LHCN-M2 (cell line): ENCODE measurements at places on chromosomes 16 and 17. TPM values are rescaled to one million over a fixed set of nuclear protein-coding genes. Genes with fewer than 3 reads are reported as not detected.

GPT2 gene
- total RNA-seq: 16.0 and 20.1 TPM in 2 replicates

ZG16 gene
- total RNA-seq: not detected in 2 replicates

EDC4 gene
- 59.2 and 67.7 TPM in 2 replicates for total RNA-seq

E2F4 gene
- total RNA-seq: 126 and 153 TPM in 2 replicates

OR1G1 gene
- not detected in 2 replicates for total RNA-seq

RCVRN gene
- not detected in 2 replicates for total RNA-seq

DNA sequence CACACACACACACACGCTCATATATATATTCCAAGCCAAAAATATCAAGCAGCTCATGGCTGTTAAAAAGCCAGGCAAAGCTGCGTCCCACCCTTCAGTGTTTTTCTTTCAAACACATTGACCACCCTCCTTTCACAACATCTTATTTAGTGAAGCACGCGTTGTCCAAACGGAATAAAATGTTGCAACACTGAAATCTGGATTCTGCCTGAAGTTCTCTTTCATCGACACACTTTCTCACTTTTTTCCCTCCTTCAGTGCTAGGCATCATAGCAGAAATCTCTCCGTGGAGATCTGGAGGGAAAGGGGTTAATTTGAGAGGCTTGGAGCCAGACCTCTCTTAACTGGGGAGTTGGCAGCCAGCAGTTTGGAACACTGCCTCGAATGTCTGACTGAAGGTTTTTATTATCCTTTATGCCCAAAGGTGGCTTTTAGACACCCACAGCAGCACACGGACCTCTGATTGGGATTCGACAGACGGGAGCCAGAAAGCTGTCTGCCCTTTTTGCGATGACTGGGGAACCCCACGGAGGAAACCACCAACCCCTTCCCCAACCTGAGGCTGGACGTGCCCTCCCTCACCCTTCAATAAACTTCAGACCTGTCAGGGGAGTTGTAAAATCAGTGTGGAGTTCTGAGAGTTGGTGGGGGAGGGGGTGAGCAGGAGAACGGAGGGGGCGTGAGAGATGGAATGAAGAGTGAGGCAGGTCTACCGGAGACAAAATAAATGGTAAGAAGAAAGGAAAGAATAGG lies 833.6 kb upstream of the SOX9 start:
- DNase-seq: no peak

DNA sequence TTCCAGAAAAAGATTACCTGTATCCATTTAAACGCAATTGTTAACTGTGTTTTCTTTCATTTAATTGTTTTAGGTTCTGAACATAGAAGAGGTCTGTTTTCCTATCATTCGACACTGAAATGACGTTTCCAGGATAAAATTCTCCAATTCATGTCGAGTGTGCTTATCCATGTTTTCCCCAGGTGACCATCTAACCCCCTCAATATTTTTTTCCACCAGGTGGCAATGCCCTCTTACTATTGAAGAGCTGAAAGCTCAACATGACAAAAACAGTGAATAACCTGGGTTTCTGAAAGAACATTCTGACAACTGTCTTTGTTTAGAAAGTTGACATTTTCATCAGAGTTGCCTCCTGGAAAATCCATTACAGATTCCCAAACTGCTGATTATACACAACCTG lies 948.7 kb downstream of the KCNJ2 start:
- peak; percentile 43 for DNase-seq

DNA sequence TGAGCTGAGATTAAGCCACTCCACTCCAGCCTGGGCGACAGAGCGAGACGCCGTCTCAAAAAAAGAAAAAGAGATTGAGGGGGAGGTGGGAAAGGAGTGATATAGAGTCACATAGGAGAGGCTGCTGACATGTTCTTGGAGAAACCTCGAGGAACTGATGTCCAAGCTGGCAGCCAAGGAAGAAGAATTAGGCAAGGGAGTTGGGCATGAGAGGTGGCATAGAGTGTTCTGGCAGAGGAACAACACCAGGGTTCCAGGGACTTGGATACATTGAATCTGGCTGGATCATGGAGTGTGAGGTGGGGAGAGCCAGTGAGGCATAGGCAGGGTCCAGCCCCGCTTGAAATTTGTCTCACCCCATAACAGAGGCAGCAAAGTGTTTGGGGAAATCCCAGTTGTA lies 10.7 kb downstream of the CDH3 start:
- DNase-seq: no peak

DNA sequence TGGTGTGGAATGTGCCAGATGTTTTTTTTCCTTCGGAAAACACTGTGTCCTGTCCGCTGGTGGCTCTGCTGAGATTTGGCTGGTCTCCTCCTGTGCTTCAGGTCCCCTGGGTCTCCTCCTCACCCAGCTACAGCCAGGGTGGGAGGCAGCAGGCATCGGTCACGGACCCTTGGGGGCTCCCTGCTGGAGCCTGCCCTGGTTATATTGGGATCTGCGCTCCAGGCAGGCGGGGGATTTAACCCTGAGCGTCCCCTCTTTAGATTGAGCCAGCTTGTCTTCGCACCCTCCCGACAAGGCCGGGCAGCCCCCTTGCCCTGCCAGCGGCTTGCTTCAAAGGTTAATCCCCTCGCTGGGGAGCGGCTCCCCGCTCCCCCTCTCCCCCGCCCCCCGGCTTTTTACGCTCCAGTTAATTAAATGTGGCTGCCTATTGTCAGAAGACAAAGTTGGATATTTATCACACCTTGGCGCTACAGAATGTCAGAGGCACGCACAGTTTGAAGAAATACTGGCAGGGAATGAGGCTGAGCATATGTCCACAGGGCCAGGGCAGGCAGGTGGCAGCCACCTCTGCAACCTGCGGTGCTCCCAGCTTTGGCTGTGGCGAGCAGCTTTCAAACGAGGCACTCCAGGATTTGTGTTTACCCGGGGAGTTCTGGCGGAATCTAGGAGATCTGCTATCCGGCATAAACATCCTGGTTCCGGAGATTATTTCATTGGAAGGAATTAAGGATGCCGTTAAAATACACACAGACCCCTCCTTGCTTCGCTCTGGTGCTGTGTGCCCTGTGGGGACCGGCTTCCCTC lies 38.2 kb upstream of the GSE1 start:
- no peak for DNase-seq

- no peak for DNase-seq
Measured at GRCh38 chr17:46027048-46027975, 28.3 kb downstream of the STH start.

GRCh38 chr16:81754858-81755257 lies 24.2 kb upstream of the PLCG2 start:
- no peak for DNase-seq

GRCh38 chr17:13601776-13602551 lies at the start of gene HS3ST3A1:
Gene HS3ST3A1, minus strand, starts transcription at chr17:13601929. Its CDS starts 800 bp downstream, at chr17:13601129.
- peak; percentile 81 for DNase-seq

- DNase-seq: peak; percentile 90
Measured at GRCh38 chr16:79628501-79628975, 28.0 kb upstream of the MAF start.

GRCh38 chr17:2090804-2091534 lies 36.1 kb downstream of the HIC1 start:
- DNase-seq: peak; percentile 82

DNA sequence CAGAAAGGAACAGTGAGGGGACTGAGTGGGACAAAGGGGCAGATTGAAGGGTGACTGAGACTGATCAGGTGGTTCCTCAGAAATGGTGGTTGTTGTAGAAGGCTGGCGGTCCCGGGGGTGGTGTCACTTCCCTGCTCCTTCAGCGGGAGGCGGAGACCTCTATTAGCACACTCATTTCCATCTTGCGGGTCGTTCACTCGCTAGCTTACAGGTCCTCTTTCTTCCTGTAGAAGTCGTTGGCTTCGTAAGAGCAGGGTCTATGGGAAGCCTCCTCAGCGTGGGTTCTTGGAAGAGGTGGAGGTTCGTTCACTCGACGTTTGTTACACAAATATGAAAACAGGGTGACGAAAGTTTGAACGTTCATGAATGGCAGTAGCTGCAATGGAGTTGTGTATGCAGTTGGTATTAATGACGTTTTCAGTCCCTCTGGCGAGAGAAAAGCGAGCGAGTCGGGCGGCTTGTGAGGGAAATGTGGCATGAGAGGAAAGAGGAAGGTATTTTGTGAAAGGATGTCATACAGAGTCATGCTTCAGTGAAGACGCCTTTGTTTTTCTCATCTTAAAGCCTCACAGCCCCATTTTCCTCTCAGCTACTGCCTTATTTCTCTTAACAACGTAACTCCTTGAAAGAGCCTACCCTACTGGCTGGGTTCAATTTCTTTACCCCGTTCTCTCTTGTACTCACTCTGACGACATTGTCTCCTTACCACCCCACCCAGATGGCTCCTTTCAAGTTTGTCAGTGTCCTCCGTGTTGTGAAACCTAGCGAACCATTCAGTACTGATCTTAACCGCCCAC lies 667 bp downstream of the EFCAB13 start:
- DNase-seq: peak; percentile 66

GRCh38 chr17:78910497-78911284 lies 7.7 kb upstream of the CEP295NL start:
- DNase-seq: no peak

DNA sequence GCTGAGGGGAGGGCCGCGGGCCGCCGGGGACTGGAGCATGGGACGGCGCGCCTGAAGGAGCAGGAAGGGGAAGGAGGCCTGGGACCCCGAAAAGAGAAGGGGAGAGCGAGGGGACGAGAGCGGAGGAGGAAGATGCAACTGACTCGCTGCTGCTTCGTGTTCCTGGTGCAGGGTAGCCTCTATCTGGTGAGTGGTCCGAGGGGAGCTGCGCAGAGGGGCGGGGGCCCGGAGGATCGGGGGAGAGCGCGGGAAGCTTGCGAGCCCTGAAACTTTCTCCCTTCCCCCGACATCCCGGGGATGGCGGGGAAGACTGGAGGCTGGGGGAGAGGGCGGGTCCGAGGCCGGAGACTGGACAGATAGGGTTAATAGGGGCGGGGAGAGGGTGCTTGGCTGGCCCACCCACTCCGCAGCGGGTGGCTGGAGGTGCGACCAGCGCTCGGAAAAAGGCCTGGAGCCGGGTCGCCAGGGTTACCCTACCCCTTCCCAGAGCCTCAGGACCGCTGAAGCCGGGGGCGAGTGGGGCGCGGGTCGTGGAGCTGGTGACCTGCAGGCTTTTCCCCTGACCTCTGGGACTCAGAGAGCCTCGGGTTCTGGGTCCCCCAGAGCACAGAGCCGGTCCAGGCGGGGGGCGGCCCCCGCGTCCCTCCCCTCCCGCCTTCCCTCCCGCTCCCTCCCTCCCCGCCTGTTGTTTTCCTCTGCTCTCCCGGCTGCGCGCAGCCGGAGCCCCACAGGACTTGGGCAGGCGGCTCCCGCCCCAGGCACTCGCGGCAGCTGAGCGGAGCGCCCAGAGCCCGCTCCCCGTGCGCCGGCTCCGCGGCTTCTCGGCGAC lies 631 bp downstream of the NXPH3 start:
- DNase-seq: peak; percentile 35

GRCh38 chr16:75121949-75122568 lies 5.5 kb upstream of the LDHD start:
- DNase-seq: no peak

DNA sequence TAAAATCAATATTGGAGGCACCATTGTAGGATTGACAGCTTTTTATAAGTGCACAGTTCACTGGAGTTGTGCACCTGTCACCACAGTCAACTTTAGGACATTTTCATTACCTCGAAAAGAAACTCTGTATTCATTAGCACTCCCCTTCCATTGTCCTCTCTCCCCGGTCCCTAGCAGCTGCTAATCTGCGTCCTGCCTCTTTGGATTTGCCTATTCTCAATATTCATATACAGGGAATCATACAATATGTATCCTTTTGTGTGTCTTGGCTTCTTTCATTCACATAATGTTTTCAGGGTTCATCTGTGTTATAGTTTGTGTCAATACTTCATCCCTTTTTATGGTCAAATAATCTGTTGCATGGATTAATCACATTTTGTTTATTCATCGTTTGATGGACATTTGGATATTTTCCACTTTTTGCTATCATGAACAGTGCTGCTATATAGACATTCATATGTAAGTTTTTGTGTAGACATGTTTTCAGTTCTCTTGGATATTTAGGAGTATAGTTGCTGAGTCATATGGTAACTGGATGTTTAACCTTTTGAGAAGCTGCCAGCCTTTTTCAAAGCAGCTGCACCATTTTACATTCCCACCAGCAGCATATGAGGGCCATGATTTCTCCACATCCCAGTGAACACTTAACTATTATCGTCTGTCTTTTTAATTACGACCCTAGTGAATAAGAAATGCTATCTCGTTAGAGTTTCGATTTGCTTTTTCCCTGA lies 9.8 kb downstream of the DNAJA3 start:
- peak; percentile 34 for DNase-seq

DNA sequence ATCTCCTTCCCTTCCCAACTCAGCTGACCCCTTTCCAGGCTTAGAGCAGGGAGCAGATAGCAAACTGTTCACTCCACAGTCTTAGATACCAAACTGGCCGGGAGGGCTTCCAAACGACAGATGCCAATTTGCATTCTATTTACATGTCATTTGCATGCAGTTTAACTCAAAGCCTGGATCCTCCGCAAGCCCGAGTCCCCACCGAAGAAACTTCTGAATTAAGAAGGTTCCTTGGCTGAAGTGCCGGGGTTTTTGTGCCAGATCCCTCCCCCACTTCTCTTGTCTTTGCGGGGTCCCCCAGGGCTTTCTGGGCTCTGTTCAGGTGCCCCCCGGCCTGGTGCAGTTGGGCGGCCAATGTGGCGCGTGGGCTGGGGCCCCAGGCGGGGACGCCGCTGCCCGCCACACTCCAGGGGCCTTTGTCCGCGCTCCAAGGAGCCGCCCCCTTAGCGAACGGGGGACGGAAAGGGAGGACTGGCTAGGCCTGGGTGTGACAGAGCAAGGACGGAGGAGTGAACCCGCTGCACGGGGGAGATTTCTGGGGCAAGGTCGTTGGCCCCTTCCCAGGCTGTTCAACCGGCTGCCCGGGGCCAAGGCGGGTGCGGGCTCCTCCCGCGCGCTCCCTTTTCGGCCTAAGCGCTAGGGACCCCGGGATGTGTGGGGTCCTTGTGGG lies 1.2 kb downstream of the GPRC5B start:
- DNase-seq: peak; percentile 52

DNA sequence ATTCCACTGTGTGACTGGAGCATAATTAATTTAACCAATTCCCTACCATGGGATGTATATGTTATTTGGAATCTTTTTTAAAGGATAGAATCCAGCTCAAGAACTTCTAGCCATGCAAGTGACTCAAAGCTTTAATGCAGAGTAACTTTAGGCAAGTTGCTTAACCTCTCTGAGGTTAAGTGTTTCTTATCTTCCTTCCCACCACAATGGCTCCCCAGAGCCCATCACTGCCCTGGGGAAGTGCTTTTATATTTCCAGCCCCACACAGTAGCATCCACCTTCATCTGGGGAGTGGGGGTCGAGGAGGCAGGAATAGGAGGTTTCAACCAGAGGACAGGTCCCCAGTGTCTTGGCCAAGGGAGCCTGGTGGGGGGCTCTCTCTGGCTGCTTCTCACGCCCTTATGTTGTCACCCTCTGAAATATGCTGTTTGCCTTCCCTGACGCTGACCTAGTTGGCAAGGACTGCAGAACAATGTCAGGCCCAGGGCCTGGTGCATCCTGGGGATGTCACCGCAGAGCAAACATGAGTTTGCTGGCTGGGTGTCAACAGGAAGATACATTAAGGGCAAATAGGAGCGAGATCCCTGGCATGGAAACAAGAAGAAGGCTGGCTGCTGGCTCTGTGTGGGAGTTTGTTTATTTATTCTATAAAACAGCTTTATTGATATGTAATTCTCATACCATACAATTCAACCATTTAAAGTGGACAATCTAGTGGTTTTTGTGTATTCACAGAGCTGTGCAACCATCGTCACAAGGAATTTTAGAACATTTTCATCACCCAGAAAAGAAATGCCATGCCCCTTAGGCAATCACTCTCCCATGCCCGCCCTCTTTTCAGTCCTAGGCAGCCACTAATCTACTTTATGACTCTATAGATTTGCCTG lies 46.6 kb upstream of the WSB1 start:
- peak; percentile 58 for DNase-seq
